ENCODE measurements at places on chromosomes 16 and 17.
A peak's percentile ranks its signal among the peaks of the same experiment; 100 is the strongest.

DNA sequence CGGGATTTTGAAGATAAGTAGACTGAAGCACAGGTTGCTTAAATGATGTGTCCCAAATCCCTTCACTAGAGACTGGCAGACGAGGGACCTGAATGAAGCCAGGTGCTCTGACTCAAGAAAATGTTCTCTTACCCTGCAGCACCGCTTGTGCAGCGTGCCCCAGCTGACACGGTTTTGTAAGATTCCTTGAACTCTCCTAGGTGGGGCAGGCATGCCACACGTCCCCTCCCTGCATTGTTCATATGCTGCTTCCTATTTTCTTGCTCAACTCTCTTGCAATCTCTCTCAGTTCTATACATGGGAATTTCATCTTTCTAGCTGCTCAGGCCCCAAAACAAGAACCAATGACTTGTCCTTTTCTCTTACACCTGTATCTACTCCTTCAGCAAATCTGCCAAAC, 22.1 kb upstream of the HNF1B start:
- DNase-seq = no peak

DNA sequence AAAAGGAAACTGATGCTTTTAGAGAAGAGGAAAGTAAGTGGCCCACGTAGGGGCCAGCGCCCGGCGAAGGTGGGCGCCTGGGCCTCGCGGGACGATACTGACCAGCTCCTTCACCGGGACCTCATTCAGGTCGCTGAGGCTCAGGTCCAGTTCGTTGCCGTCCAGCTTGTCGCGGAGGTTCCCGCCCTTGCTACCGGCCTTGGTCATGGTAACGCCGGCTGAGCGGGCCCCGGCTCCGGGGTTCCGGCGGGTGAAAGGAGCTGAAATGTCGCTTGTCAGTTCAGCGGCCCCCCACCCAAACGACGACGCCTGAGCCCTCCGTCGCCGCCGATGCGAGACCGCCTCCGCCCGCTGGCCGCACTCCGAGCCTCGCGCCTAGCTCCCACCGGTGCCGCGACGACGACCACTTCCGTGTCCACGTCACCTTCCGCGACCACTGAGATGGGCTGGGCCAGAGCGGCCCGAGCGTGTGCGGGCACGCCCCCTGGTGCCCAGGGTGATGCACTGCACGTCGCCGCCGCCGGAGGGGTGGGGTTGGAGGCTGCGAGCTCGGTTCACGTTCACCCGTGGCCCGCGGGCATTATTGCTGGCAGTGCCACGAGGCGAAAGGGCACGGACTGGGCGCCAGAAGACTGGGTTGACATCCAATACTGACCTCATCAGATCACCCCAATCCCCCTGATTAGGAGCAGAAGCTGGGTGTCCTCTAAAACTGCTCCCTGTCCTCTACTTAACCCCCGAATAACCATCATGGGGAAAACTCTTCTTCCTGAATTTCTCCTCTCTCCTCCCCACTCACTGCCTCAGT, at the start of gene LRRC59:
Gene LRRC59 (minus strand): TSS at position 413 of the 808 bp plus-strand sequence. CDS start 206 bp downstream, at position 207.
- peak; percentile 84 for DNase-seq

DNA sequence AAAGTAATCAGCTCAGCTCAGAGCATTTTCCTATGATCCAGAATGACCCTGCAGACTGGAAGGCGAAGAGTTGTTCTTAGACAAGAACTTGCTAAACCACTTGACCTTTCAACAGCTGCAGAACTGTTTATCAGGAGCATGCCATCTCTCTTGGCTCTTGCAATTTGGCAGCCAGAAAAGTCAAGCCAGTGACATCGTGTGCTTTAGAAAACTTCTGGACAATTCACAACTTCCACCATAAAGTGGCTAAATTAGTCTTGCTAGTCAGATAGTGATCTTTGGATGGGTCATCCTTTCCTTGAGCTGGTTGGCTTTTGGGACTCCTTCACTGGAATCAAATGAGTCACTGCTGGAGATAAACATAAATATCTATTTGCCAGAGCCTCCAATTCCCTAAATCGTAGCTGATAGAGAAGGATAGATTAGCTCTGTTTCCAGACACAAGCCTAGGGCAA, 146.5 kb downstream of the MAP2K6 start:
- no peak for DNase-seq

GRCh38 chr16:77434022-77434529, 758 bp downstream of the ADAMTS18 start:
- no peak for DNase-seq

- no peak for DNase-seq
These were observed 14.6 kb downstream of the FANCA start for GRCh38 chr16:89801800-89802199.

- DNase-seq = no peak
These were observed 19.6 kb downstream of the PIMREG start for GRCh38 chr17:6463616-6464445.

DNA sequence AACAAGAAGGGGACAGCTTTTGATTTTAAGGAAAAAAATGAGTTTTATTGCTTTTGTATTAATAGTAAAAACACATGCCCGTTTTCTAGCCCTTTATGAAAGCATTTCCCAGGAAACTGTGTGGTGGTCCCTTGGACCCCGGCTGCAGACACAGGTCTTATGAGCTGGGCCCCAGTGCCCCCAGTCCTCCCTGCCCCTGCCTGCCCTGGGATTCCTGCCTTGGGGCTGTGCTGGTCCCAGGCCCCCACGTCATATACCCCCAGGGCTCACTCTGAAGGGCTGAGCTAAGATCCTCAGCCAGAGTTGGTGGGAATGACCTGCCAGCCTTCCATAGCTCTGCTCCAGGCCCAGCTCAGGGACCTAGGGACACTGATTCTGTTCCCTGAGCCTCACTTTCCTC, 30.8 kb downstream of the GINS2 start:
- DNase-seq = no peak

DNA sequence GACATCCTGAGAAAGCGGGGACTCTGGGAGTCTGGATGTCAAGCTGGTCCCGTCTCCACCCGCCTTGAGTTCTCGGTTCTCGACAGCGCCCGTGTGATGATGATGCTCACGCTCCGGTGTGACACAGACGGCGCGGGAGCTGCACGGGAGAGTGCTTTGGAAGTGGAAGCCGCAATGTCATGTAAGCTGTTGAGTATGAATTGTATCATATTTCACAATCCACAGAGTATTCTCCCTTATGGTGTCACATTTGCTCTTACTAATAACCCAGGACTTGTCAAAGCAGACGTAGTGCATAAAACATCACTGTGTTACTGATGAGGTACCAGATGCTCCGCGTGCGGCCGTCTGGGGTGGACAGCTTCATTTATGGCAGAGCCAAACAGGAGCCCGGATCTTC, 217.5 kb upstream of the CHMP6 start:
- no peak for DNase-seq

DNA sequence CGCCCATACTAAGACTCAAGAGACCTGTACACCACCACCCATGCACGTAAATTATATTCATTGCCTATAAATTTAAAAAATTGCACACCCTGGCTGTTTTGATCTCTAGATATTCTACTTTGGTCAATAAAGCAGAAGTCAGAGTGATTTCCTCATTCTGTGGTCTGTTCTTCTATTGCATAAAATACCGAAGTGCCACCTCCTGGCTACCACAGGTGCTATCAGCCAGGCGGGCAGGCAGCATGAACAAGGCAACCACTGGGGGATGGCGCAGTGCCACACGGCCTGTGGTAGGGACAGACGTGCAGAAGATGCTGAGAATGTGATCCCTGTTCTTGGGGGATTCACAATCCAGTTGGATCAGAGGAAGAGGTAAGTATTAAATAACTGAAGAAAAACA, 122.3 kb downstream of the CDK5R1 start:
- DNase-seq = peak; percentile 24

GRCh38 chr17:4674685-4674998, 29.3 kb downstream of the PELP1 start:
- no peak for DNase-seq

DNA sequence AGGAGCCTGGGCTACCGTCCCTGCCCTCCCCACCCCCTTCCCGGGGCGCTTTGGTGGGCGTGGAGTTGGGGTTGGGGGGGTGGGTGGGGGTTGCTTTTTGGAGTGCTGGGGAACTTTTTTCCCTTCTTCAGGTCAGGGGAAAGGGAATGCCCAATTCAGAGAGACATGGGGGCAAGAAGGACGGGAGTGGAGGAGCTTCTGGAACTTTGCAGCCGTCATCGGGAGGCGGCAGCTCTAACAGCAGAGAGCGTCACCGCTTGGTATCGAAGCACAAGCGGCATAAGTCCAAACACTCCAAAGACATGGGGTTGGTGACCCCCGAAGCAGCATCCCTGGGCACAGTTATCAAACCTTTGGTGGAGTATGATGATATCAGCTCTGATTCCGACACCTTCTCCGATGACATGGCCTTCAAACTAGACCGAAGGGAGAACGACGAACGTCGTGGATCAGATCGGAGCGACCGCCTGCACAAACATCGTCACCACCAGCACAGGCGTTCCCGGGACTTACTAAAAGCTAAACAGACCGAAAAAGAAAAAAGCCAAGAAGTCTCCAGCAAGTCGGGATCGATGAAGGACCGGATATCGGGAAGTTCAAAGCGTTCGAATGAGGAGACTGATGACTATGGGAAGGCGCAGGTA, 762 bp downstream of the CDK12 start:
- no peak for DNase-seq

Data from stimulated activated CD8-positive, alpha-beta memory T cell treated with anti-CD3 and anti-CD28 coated beads, Interleukin-4, amount 100 ng/mL, for 4 hours (primary cell).